ENCODE measurements at places on chromosomes 4 and X.

DNA sequence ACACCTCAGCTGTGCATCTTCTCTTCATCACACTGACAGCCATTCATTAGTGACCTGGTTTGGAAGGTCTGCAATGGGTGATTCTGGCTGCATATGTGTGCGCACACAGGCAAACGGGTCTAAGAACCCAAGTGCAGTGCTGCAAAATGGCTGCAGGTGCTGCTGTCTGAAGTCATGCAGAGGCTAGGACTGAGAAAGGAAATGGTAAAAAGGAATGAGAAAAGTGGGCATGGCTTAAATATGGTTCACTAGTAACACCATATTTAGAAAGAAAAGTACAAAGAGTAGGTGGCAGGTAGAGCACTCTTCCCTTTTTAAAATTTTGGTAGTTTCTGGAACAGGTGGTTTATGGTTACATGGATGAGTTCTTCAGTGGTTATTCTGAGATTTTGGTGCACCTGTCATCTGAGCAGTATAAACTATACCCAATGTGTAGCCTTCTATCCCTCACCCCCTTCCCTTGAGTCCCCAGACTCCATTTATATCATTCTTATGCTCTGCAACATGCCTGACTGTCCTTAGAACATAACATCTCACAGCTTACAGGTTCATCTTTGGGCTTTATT is 78.4 kb downstream of the CCNG2 start:
- no peak for DNase-seq

GRCh38 chr4:137957806-137958205 is 284.3 kb downstream of the SLC7A11 start:
- DNase-seq, result no peak

DNA sequence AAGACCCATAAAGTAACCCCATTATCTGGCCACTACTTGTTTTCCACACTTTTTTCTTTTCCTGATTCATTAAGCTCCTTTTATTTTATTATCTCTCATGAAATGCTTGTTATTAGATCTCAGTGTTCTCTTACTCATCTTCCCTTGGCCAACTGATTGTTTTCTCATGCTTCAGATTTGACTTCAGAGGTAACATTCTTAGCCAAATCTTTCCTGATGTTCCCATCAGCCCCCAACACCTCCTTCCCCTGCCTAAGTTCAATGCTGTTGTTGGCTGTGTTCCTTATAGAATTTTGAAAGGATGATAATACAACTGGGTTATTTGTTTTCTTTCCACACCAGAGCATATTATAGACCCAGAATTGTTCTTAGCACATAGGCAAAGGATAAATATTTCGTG is 75.6 kb downstream of the BMPR1B start:
- no peak for DNase-seq

GRCh38 chr4:89337681-89338080 is 30.1 kb upstream of the GPRIN3 start:
- DNase-seq, result no peak

- no peak for DNase-seq
Observed at GRCh38 chr4:83574247-83574646, 38.3 kb downstream of the GPAT3 start.

- no peak for DNase-seq
Observed at GRCh38 chrX:40019541-40019940, 78.2 kb downstream of the BCOR start.
